ENCODE measurements at places on chromosomes 1 and 21. TPM values are rescaled to one million over a fixed set of nuclear protein-coding genes. Genes with fewer than 3 reads are reported as not detected.

The PLA2G2D gene
- not detected for total RNA-seq

The FMO5 gene
- total RNA-seq = 2.3 TPM

GRCh38 chr1:227437495-227438008, 119.3 kb upstream of the CDC42BPA start:
- DNase-seq = no peak
- H3K4me1 ChIP-seq = no peaks in the 10 kb centered on the region
- no peak overlapping the region for H3K4me3 ChIP-seq
- H3K36me3 ChIP-seq = no peaks in the 10 kb centered on the region

GRCh38 chr1:228697207-228698016, 37.9 kb upstream of the RHOU start:
- peaks cover 3% of the 10 kb centered on the region for H3K4me1 ChIP-seq
- DNase-seq = peak; percentile 91
- no peaks in the 10 kb centered on the region for H3K36me3 ChIP-seq
- no peak overlapping the region for H3K27ac ChIP-seq
- no peak overlapping the region for H3K4me3 ChIP-seq

DNA sequence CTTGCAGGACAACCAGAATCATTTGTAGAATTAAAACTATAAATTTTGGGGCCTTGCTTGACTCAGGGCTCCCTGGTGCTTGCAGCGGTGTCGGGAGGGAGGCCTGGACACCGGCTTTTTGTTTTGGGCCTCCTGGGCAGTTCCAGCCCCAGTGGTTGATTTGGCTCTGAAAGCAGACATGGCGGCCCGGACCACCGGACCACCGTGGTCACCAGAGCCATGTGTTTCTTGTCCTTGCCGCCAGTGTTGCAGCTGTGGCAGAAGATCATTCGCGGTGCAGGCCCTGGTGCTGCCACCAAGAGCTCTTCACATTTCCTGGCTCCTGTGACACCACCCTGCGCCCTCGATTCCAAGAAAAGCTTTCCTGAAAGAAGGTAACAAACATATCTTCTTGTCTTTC, 484.8 kb downstream of the BRINP3 start:
- H3K4me3 ChIP-seq = no peak overlapping the region
- no peak overlapping the region for H3K27ac ChIP-seq
- H3K27me3 ChIP-seq = no peaks in the 10 kb centered on the region
- DNase-seq = no peak
- no peaks in the 10 kb centered on the region for H3K36me3 ChIP-seq

DNA sequence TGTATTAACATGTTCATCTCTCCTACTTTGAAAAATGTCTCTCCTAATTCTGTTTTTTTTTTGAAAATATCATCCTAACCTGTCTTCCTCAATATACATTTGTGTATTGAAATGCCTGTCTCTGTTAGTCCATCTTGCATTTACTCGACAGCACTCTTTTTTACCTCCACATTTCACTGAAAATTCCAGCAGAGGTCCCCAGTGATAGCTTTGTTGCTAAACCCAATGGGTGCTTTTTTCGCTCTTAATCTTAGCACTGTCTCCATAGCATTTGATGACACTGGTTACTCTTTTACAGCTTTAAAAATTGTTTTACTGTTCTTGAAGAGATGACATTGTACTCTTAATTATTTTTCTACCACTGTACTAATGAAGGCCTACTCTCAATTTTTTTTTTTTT, 10.8 kb downstream of the OSBPL9 start:
- H3K4me1 ChIP-seq = peaks cover 14% of the 10 kb centered on the region
- H3K36me3 ChIP-seq = no peaks in the 10 kb centered on the region
- H3K27me3 ChIP-seq = no peaks in the 10 kb centered on the region
- H3K27ac ChIP-seq = no peak overlapping the region

DNA sequence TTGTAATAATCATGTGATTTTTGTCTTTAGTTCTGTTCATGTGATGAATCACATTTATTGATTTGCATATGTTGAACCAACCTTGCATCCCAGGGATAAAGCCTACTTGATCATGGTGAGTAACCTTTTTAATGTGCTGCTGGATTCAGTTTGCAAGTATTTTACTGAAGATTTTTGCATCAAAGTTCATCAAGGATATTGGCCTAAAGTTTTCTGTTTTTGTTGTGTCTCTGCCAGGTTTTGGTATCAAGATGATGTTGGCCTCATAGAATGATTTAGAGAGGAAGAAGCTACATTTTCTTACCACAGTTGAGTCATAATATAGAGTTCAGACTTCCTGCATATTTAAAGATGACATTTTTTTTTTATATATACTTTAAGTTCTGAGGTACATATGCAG, 455.9 kb downstream of the PLPP3 start:
- H3K4me3 ChIP-seq = no peak overlapping the region
- no peaks in the 10 kb centered on the region for H3K36me3 ChIP-seq
- no peaks in the 10 kb centered on the region for H3K27me3 ChIP-seq
- DNase-seq = no peak

DNA sequence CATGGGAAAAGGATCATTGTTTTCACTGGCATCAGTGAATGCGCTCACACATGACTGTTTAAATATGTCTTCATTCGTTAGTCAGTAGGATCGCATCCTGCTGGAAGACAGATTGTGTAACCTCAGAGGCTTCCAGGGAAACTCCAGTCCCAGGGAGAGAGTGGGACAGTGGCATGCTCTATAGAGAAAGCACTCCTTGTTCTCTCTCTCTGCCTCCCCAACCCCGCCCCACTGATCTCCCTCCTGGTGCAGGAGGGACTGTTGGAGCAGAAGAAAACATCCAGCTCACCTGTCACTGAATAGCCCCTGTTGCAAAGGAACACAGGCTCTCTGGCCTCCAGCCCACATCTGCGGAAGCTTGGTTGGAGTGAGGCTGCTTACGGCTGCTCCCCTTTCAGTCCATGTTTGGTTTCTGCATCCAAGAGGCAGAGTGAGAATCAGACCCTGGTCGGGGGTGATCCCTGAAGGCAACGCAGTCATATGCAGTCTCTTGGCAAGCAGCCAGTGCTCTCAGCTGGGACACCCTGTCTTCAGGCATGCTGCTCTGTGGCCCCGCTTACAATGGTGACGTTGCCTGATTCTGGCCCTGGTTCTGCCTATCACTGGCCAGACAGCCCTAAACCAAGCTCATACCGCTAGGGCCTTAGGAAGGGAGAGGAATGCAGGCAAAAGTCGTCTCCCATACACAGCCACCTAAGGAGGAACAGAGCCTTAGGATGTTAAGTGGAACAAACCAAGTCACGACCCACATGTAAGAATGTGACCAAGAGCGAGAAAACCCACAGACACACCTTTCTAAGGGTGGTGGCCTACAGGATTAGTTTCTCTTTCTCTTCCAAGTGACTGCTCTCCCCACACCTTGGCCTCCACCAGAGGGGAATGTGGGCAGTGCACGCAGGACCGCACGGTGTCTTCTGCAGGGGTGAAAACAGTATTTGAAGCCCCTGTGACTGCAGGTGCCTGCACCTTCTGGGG, 39.7 kb downstream of the BACE2 start:
- peak overlapping the region; percentile 23 for H3K27ac ChIP-seq
- no peaks in the 10 kb centered on the region for H3K27me3 ChIP-seq
- peaks cover 38% of the 10 kb centered on the region for H3K4me1 ChIP-seq
- peak; percentile 78 for DNase-seq

DNA sequence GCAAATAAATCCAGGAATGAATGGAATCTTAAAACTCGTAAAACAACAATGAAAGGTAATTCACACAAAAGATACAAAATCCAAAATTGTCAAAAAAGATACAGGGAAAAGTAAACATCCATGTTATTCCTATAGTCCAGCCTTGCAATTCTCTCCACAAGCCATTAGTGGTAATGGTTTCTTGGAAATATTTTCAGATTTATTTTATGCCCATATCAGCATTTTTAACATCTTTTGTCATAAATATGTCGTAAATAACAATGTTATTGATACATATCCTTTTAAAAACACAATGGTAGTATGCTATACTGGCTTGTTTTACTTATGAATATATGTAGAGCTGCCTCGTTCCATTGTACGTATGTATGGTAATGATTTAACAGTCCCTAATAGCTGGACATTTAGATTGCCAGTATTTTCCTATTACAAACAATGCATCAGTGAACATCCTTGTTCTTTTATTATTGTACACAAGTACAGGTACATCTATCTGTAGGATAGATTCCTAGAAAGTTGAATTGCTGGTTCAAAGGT, 30.6 kb downstream of the DNTTIP2 start:
- H3K36me3 ChIP-seq = no peaks in the 10 kb centered on the region
- peak overlapping the region; percentile 96 for H3K27ac ChIP-seq
- H3K4me1 ChIP-seq = peaks cover 6% of the 10 kb centered on the region
- H3K27me3 ChIP-seq = no peaks in the 10 kb centered on the region
- no peak for DNase-seq
- H3K4me3 ChIP-seq = no peak overlapping the region

- H3K4me1 ChIP-seq = peaks cover 23% of the 10 kb centered on the region
- H3K36me3 ChIP-seq = no peaks in the 10 kb centered on the region
- DNase-seq = no peak
- no peak overlapping the region for H3K4me3 ChIP-seq
- no peak overlapping the region for H3K27ac ChIP-seq
Observed at GRCh38 chr1:59522925-59523505, 226.1 kb downstream of the FGGY start.

GRCh38 chr1:156706657-156707416, 1.5 kb upstream of the CRABP2 start:
- no peaks in the 10 kb centered on the region for H3K27me3 ChIP-seq
- no peaks in the 10 kb centered on the region for H3K36me3 ChIP-seq
- no peak overlapping the region for H3K4me3 ChIP-seq
- peak overlapping the region; percentile 33 for H3K27ac ChIP-seq
- DNase-seq = peak; percentile 57
